ENCODE measurements at places on chromosomes 1 and 21. TPM values are rescaled to one million over a fixed set of nuclear protein-coding genes. Genes with fewer than 3 reads are reported as not detected.
A peak's percentile ranks its signal among the peaks of the same experiment; 100 is the strongest.

GRCh38 chr1:1427820-1428148 lies 6.7 kb upstream of the ANKRD65 start:
- H3K4me3 ChIP-seq = peak overlapping the region; percentile 26
- H3K4me1 ChIP-seq = no peaks in the 10 kb centered on the region
- peak overlapping the region; percentile 97 for H3K27ac ChIP-seq

GRCh38 chr1:230379928-230380327 lies 46.2 kb downstream of the PGBD5 start:
- H3K4me1 ChIP-seq = no peaks in the 10 kb centered on the region
- H3K27me3 ChIP-seq = no peaks in the 10 kb centered on the region
- H3K36me3 ChIP-seq = no peaks in the 10 kb centered on the region
- ATAC-seq = no peak

DNA sequence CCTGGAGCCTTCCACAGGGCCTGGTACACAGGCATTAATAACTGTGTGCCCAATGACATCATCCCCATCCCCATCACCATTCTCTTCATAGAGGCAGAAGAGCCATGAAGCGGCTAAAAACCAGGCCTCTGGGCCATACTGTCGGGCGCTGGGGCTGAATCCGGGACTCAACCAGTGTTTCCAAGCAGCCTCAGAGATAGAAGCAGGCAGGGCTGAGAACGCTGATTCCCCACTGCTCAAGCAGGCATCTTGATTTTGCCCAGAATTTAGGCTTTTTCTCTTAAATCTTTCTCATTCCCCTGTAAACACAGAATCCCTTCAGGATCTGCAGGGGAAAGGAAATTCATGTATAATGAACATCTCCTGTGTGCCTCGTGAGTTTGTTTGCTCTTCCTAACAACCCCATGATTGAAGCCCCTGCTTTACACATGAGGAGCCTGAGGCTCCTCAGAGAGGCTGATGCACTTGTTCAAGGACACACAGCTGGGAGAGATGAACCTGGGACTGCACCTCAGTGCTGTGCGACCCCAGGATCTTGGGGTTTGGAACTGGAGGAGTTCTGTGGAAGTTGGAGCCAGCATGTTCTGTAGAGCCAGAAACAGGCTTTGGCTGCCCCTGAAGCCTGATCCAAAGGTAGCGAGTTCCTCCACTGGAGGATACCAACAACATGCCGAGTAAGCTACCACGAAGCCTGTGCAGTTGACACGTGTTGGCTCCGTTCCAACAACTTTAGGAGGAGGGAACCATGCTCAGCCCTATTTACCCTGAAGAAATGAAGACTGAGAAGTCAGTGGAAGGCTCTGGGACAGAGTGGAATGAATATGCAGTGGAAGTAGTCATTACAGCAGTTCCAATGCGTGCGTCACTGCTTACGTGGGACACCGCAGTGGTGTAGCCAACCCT lies 55.5 kb downstream of the EDN2 start:
- no peaks in the 10 kb centered on the region for H3K27me3 ChIP-seq
- no peaks in the 10 kb centered on the region for H3K36me3 ChIP-seq
- H3K4me3 ChIP-seq = no peak overlapping the region
- peaks cover 2% of the 10 kb centered on the region for H3K4me1 ChIP-seq

DNA sequence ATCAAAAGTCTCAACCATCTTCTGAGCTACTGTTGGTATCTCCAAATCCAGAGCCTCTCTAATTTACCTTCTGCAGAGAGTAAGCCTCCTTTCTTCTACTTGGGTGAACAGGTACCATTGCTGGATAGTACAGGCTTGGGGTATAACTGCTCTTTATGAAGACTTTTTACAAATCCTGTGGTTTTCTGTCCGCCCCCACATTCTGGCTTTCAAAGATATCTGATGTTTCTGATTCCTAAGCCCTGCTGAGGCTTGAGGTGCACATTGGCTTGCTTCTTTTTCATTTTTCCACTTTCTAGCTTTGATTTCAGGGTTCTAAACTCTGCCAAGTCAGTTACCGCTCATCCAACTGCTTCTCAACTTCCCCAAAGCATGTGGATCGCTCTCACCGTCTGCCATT lies 37.1 kb downstream of the TENT5C start:
- H3K4me1 ChIP-seq = no peaks in the 10 kb centered on the region
- H3K36me3 ChIP-seq = no peaks in the 10 kb centered on the region
- H3K4me3 ChIP-seq = no peak overlapping the region
- no peak for ATAC-seq

DNA sequence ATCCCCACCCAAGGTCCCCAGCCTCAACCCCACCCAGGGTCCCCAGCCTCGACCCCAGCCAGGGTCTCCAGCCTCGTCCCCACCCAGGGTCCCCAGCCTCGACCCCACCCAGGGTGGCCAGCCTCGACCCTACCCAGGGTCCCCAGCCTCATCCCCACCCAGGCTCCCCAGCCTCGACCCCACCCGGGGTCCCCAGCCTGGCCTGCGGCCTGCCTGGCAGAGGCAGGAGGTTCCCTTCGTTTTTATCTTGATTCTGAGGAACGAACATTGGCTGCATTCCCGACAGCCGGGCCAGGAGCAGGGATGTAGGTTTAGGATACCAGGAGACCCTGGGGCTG lies 3.4 kb upstream of the PDE9A start:
- H3K4me3 ChIP-seq = no peak overlapping the region
- ATAC-seq = no peak

Gene PCAT6
- not detected for total RNA-seq

- H3K4me3 ChIP-seq = no peak overlapping the region
- no peaks in the 10 kb centered on the region for H3K4me1 ChIP-seq
- no peak overlapping the region for H3K27ac ChIP-seq
These were observed 326.0 kb downstream of the BARHL2 start for GRCh38 chr1:90391126-90391525.

Gene MAP3K21
- 0.27 TPM for total RNA-seq

- no peak for ATAC-seq
- no peak overlapping the region for H3K4me3 ChIP-seq
- no peaks in the 10 kb centered on the region for H3K27me3 ChIP-seq
These were observed 24.3 kb upstream of the TMEM39B start for GRCh38 chr1:32048440-32048839.

Gene CYP4A22
- total RNA-seq = not detected

Gene OR10K1
- total RNA-seq = not detected

DNA sequence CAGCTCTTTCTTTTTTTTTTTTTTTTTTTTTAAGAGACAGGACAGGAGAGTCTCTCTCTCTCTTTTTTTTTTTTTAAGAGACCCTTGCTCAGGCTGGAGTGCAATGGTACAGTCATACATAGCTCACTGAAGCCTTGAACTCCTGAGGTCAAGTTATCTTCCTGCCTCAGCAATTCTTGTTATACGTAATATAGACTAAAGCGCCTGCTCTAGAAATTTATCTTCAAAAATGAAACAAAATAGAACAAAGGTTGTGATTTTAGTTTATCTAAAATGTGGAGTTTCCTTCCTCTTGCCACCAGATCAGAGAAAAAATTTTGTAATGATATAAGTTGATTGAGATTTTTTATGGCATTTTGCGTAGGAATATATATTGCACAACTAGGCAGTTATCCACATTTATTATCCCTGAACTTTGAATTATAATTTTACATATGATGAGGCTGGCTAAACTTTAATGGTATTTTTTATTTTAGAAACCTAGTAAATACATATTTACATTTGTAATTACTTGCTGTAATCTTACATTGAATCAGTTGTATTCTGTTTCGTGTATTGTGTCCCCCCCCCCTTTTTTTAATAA lies 44.2 kb downstream of the MTF2 start:
- H3K36me3 ChIP-seq = no peaks in the 10 kb centered on the region
- no peak for ATAC-seq
- H3K4me1 ChIP-seq = no peaks in the 10 kb centered on the region
- H3K27me3 ChIP-seq = no peaks in the 10 kb centered on the region

DNA sequence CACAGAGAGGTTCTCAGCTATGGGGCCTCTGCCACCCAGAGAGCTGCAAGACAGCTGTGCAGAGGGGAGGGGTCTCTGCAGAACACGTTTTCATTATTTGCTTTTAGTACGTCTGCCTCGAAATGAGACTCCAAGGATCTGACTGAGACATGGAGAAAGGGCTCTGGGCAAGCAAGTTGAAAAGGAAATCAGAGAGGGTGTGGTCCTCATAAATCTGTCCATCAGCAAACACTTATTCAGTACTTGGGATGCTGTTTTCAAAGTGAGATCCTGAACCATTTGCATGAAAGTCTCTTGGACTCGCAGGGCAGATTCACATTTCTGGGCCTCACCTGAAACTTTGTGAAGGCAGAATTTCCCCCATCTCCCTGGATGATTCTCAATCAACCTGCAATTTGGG lies 197.4 kb upstream of the GALNT2 start:
- H3K27ac ChIP-seq = no peak overlapping the region
- no peak for ATAC-seq
- peaks cover 48% of the 10 kb centered on the region for H3K4me1 ChIP-seq
- no peaks in the 10 kb centered on the region for H3K36me3 ChIP-seq
- no peaks in the 10 kb centered on the region for H3K27me3 ChIP-seq

DNA sequence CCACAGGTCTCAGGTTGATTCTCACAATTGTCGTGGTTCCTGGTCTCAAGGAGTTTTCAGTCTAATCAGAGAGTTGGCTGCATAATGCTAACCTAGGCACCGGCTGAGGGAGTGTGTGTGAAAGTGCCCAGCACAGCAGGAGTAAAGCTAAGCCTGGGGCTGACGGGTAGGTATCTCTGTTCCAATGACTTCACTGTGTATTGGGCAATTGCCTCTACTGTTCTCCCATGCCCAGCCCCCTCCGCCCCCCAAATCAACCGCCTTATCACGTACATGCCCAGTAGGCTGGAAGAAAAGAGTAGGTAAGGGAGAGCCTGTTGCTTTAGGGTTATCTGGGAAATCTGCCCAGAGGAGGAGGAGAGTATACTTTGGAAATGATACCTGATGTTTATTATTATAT lies 54.7 kb downstream of the MRPS6 start:
- H3K27me3 ChIP-seq = no peaks in the 10 kb centered on the region
- no peaks in the 10 kb centered on the region for H3K36me3 ChIP-seq
- no peak for ATAC-seq
- H3K27ac ChIP-seq = peak overlapping the region; percentile 82

Gene ETV3L
- not detected for total RNA-seq

Measured in gastroesophageal sphincter (tissue), 4 donors.